Stimulated activated CD4-positive, alpha-beta T cell treated with anti-CD3 and anti-CD28 coated beads, Interleukin-4, amount 100 ng/mL, for 1 hour (primary cell): ENCODE measurements at places on chromosomes 5 and 9.

DNA sequence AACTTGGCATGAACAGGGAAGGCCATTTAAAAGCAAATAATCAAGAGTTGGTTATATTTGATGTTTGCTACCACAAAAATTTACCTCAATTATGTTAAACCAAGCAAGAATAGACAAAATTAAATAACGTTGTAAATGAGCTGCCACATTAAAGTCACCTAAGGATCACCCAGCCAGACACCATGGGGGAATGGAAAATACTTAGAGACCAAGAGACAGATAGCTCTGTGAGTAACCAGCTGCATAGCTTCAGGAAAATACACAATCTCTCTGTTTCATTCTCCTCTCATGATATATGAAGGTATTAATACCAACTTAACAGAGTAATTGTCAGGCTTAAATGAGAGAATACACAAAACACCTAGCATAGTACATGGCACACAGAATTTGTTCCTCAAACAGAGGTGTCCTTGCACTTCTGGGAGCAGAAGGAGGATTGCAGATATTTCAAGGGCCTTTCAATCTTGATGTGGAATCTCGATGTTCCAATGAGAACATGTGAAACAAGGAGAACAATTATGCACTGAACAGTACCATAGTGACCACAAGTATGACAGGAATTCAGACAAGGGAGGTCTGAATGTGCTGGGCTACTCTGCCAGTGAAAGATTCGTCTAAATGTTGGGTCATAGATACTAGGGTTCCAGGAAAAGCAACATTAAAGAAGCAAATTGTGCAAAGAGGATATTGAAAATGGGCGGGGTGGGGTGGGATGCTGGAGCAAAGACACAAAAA, 18.6 kb downstream of the JAKMIP2 start:
- DNase-seq: no peak

GRCh38 chr9:365436-365835, 150.8 kb downstream of the DOCK8 start:
- no peak for DNase-seq

DNA sequence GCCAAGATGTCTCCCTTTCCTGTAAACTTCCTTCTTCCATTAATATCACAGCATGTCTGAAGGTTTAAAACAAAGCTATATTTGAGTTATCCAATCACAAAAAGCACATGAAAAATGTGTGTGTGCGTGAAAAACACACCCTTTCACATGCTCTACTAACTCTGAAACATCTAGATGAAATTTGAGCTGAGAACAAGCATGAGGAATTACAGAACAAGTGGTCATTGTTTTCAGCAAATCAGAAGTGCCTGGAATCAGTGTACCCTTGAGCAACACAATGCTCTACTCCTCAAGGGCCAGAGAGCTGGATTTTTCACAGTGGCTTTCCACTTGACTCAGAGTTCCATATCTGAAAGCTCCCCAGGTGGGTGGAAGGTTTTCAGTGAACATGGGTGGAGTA, 255.9 kb downstream of the PSAT1 start:
- DNase-seq: no peak

GRCh38 chr5:138692370-138692769, 60.9 kb upstream of the CTNNA1 start:
- no peak for DNase-seq

DNA sequence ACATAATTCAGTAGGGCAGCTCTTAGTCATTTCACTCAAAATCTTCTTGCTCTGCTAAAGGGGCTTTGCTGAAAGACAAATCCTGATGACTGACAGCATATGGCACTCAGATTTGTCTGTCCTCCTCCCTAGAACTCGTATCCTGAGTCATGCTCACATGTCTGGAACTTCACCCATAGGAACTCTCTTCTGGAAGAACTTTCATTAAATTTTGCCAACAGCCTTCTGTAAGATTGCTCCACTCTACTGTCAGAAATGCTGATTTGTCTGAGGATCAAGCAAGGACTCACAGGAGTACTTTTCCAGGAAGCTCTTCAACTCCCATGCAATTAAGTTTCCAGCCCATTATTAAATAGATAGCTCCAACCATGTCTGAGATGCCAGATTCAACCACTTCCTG, 59.8 kb upstream of the SNX2 start:
- no peak for DNase-seq

DNA sequence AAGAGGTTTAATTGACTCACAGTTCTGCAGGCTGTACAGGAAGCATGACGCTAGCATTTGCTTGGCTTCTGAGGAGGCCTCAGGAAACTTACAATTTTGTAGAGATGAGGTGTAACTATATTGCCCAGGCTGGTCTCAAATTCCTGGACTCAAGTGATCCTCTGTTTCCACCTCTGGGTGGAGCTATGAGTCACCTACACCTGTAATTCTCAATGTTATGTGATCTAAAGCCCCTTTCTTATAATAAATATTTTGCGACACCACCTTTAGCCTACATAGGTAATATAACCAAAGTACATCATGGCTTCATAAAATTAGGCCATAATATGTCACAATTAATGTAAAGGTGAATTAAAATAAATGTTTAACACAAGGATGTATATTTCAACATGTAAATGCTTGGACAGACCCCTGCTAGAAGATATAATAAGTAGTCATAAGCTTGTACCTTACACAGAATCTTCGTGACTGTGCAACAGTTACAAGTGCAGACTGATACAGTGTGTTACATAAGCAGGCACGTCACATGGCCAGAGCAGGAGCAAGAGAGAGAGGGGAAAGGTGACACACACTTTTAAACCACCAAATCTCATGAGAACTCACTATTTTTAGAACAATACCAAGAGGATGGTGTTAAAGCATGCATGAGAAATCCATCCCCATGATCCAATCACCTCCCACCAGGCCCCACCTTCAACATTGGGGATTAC, 29.8 kb upstream of the SPINK4 start:
- no peak for DNase-seq

- DNase-seq: no peak
Measured at GRCh38 chr5:157900644-157901043, 41.7 kb upstream of the CLINT1 start.

- DNase-seq: no peak
Measured at GRCh38 chr9:82488313-82489200, 500.0 kb downstream of the SPATA31D1 start.

DNA sequence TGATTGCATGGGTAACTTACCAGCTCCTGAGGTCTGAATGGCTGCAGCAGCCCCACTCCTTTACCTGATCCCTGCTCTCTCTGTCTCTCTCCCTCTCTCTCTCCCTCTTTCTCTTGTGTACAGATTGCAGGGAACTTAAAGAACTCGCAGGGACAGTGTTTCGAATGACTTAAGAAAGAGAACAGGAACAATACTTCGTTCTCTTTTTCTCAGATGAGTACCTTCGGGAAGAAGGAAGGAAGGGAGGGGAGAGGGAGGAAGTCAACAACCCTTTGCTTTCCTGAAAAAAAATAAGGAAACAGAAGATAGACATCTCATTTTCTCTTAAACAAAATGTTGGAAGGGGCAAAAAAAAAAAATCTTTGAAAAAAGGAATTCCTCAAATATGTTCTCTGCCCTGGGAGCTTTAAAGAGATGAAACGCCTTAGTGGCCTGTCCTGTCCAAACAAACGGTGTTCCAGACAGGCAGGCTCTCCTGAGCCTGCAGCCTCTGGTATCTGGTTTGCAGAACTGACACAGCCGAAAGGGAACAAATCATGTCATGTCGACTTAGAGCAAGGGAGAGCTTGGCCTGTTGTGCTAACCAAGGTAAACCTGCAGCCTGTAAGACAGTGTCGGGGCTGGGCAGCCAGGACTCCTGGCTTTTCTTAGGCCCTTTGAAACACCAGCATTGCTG, at the start of gene ZNF366:
Gene ZNF366 (minus strand): TSS at position 180 of the 676 bp plus-strand sequence. CDS start 45,914 bp downstream, outside the sequence.
- DNase-seq: no peak

DNA sequence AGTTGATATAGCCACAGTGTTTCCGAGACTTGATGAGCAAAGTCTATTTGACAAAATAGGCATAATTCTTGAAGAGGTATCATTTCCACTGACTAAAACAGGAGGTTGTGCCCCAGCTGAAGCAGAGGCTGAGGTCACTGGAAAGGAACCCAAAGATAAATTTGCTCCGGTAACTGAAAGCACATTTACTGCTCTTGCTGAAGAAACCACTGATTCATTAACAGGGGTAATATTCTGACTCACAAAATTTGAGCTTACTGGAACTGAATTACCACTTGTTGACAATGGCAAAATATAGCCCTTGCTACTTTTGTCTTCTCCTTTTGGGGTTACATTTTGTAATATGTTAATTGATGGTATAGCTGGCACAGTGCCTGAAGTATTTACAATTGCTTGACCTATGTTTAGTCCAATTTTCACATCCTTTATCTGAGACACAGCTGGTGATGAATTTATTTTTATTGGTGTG, 30.2 kb downstream of the MLANA start:
- DNase-seq: no peak

- no peak for DNase-seq
Measured at GRCh38 chr5:82721087-82721410, 356.1 kb downstream of the TMEM167A start.

DNA sequence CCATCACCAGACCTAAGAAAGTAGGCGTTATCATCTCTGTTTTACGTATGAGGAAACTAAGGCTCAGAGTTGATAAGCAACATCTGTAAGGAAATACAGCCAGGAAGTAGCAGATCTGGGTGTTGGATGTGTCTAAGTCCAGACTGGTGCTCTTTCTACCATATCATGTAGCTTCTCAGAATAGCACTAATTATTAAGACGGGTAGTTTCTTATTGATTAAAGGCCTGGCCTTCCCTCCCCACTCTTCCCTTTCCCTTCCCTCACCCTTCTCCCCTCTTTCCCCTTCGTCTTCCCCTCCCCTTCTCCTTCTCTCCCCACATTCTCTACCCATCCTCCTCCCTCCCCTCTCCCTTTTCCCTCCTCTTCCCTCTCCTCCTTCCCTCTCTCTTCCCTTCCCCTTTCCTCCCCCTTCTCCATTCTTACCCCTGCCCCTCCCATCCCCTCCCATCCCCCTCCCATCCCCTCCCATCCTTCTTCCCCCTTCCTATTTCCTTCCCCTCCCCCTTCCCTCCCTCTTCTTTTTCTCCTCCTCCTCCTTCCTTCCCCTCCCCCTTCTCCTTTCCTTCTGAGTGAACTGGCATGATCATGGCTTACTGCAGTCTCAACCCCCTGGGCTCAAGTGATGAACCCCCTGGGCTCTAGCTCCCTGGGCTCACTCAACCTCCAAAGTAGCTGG, 79.4 kb downstream of the SNX24 start:
- DNase-seq: no peak

DNA sequence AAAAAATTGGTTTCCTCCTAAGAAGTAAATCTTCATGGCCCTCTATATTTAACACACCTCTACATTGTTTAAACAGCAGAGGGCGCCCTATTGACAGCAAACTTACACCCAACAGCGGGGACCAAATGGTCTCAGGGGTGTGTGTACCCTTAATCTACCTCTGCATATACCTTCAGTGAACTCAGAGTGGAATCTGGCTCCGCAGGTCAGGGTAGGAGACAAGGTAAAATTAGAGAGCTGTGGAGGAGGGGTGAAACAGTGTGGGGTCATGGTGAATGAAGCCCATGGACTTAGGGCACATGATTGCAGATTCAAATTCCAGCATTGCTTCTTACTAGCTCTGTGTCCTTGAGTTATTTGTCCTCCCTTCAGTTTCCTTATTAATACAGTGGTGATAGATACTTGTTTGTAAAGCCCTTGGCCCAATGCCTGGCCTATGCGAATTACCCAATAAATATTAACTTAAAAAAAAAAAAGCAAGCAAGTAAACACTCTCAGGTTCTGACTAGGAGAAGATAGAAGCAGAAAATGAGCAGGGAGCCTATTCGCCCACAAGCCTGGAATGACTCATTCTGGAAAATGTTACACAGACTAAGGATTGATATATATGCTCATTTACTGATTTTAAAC, 122.9 kb downstream of the CAVIN4 start:
- DNase-seq: no peak

DNA sequence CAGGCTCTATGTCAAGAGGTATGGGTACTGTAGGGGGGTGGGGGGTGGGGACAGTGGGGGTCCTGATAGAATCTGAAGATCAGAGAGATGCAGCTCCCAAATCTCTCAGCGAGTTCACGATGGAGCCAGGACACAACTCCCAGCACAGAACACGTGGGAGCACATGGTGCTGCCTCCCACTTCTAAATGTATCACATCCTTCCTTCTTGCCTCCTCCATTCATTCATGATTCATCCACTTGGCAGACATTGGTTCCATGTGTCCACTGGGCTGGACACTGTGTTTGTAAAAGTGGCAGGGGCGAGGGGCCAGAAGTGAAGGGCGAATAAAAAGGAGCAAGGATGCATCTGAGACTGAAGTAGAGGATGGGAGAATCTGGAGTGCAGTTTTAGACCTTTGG, 33.9 kb downstream of the SH3TC2 start:
- DNase-seq: no peak

- no peak for DNase-seq
Measured at GRCh38 chr9:24545285-24545684, 412 bp downstream of the IZUMO3 start.

- DNase-seq: no peak
Measured at GRCh38 chr9:108331596-108331995, 524.2 kb downstream of the ACTL7B start.

DNA sequence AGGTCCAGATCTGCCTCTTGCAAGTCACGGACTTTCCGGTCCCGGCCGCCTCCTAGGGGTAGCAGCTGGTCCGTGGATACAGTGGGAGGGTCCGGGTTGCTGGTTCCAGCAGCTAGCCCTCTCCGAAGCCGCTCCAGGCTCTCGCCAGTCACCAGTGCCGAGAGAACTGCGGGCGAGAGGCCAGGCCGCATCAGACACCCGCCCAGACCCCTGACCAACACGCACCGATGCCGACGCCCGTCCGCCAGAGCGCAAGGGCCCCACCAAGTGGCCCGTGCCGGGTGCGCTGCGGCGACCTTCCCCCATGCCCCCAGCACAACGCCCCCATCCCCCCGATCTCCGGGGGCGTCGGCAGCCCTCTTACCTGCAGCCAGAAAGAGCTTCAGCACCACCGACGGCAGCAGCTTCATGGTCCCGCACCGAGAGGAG, 470 bp downstream of the HBEGF start:
- no peak for DNase-seq

DNA sequence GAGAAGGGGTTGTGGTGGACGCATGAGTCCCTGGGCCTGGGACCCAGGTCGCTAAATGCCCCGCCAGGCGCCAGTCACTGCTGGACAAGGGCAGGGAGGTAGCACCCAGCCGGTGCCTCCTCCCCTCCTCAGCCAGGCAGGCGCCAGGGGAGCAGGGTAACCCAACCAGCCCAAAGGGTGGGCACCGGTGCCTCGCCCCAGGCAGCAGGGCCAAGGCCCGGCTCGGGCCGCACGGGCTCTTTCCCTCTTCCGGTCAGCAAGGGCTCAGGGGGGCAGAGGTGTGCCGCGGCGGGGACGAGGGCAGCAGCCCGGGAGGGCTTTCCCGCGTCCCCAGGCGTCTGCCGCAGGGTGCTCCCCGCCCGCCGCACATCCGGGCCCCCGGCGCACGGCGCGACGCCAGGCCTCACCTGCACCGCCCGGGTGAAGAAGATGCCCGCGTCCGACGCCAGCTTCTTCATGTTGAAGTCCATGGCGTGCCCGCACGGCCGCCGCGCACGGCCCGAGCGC, 393 bp downstream of the SH3GLB2 start:
- no peak for DNase-seq

GRCh38 chr9:89714321-89714720, 109.5 kb downstream of the GADD45G start:
- DNase-seq: no peak

- no peak for DNase-seq
Measured at GRCh38 chr5:78467140-78467539, 106.7 kb downstream of the SCAMP1 start.

GRCh38 chr9:89879701-89880100, 274.9 kb downstream of the GADD45G start:
- DNase-seq: no peak
